Right forelimb (tissue), 1 donor: ENCODE measurements at places on chromosomes 12 and 14.

DNA sequence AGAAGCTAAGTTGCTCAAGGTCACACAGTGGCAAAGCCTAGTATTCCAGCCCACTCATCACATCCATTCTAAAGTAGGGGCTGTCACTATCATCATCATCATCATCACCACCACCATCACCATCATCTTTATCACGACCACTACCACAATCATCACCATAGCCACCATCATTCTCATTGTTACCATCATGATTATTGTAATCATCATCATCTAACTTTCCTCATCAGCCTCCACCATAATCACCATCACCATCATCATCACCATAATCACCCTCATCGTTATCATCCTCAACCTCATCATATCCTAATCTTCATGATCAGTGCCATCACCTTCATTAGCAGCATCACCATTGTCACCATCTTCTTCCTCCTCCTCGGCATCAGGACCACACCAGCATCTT, 48.7 kb downstream of the NOS1 start:
- no peak for DNase-seq

GRCh38 chr12:108704527-108704926, 26.8 kb downstream of the CORO1C start:
- no peak for DNase-seq

- DNase-seq = no peak
These were observed 84.8 kb downstream of the PTPN11 start for GRCh38 chr12:112503512-112503911.

GRCh38 chr14:104689881-104690711, 678 bp downstream of the INF2 start:
- DNase-seq = no peak

GRCh38 chr12:43079476-43079875, 472.5 kb downstream of the ADAMTS20 start:
- DNase-seq = no peak

DNA sequence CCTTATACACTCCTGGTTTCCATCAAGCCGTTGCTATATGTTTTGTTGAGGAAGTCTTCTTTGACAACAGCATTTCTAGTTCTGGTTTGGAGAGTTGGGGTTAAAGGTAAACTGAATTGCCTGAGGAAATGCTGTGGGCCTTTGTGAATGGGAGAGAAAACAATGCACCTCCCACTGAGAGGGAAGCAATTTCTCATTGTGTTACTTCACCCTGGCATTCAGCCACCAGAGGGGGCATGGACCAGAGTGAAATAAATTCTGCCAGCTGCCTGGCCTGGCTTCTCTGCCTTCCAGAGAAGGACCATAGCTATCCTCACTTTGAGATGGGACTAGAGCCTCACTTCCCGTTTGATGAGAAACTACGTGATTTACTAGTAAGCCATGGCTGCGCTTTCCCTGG, 475.3 kb downstream of the EGLN3 start:
- peak; percentile 58 for DNase-seq

GRCh38 chr14:58465421-58465820, 37.9 kb downstream of the KIAA0586 start:
- DNase-seq = no peak

GRCh38 chr14:31962920-31963319, 114.2 kb upstream of the ARHGAP5 start:
- DNase-seq = no peak
